ENCODE measurements at places on chromosomes 11 and 22.

- H3K4me3 ChIP-seq = no peak overlapping the region
- H3K27me3 ChIP-seq = no peaks in the 10 kb centered on the region
- H3K36me3 ChIP-seq = no peaks in the 10 kb centered on the region
- H3K4me1 ChIP-seq = no peaks in the 10 kb centered on the region
Observed at GRCh38 chr11:23138761-23139160, 278.5 kb upstream of the CCDC179 start.

DNA sequence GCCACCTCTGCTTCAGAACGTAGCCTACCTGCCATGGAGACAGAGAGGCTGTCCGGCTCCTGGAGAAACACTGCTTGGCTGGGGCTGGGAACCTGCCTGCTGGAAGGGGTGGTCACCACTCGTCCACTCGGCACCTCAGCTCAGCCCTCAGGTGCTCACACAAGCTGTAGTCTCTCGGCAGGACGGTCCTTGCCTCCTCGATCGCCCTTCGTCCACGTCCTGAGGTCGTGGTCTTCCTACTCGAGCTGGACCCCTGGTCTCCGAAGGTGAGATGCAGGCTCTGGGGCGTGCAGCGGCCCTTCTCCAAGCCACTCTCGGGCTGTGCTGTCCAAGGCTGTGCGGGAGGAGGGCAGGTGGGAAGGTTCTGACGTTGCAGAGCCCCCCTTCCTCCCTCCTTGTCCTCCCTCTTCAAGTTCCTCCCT is at the start of gene TBX10:
Gene TBX10, minus strand, starts transcription at position 326 of the 422 bp plus-strand sequence. Its CDS starts 291 bp downstream, at position 35.
- no peaks in the 10 kb centered on the region for H3K36me3 ChIP-seq
- no peak within 1 kb of the TSS for H3K4me3 ChIP-seq

DNA sequence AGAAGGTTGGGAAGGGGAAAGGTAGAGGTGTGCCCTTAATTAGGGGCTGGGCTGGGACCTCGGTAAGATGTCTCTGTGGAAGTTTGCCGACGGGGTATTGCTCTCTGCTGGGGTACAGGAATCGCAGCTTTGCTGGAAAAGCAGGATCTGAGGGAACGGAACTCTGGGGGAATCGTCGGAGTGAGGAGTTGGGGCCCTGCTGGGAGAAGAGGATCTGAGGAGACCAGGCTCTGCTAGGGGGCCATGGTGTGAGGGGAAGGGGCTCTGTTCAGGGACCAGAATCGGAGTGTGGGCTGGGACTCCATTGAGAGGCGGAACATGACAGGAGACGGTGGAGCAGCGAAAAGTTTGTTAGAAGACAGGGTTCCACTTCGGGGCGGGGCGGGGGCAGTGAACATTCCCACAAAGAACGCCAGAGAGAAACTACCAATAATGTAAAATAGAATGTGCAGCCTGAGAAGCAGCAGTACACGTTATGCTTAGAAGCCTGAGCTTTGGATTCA is 456 bp downstream of the AAMDC start:
- no peaks in the 10 kb centered on the region for H3K36me3 ChIP-seq
- DNase-seq = peak; percentile 20
- no peaks in the 10 kb centered on the region for H3K27me3 ChIP-seq
- H3K4me3 ChIP-seq = peak overlapping the region; percentile 90
- H3K27ac ChIP-seq = peak overlapping the region; percentile 63

GRCh38 chr11:69423611-69424385 is 57.7 kb upstream of the LINC01488 start:
- H3K36me3 ChIP-seq = no peaks in the 10 kb centered on the region
- no peaks in the 10 kb centered on the region for H3K27me3 ChIP-seq
- no peak for DNase-seq
- no peak overlapping the region for H3K27ac ChIP-seq

- no peak for DNase-seq
- H3K27me3 ChIP-seq = no peaks in the 10 kb centered on the region
- H3K36me3 ChIP-seq = no peaks in the 10 kb centered on the region
- H3K4me1 ChIP-seq = no peaks in the 10 kb centered on the region
Observed at GRCh38 chr11:94669023-94669422, 99.1 kb upstream of the AMOTL1 start.

DNA sequence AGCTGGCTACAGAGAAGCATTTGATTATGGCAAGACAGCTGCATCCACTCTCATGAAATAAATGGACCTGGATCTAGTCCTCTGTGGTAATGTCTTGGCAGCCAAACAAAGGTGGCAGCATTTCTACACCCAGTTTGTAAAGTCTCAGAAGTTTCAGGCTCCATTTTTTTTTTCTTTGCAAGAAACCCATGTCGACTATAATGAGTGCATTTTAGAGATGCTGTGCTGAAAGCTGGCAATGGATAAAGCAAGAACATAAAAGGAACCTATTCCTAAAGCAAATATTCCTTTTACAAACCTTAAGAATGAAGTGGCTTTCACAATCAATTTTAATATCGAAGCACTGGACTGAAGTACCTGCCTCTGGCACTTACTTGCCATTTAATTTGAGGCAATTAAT is 33.5 kb downstream of the THAP12 start:
- peaks cover 4% of the 10 kb centered on the region for H3K36me3 ChIP-seq
- DNase-seq = peak; percentile 33
- no peak overlapping the region for H3K4me3 ChIP-seq
- H3K27ac ChIP-seq = no peak overlapping the region
- H3K27me3 ChIP-seq = no peaks in the 10 kb centered on the region
- H3K4me1 ChIP-seq = no peaks in the 10 kb centered on the region

DNA sequence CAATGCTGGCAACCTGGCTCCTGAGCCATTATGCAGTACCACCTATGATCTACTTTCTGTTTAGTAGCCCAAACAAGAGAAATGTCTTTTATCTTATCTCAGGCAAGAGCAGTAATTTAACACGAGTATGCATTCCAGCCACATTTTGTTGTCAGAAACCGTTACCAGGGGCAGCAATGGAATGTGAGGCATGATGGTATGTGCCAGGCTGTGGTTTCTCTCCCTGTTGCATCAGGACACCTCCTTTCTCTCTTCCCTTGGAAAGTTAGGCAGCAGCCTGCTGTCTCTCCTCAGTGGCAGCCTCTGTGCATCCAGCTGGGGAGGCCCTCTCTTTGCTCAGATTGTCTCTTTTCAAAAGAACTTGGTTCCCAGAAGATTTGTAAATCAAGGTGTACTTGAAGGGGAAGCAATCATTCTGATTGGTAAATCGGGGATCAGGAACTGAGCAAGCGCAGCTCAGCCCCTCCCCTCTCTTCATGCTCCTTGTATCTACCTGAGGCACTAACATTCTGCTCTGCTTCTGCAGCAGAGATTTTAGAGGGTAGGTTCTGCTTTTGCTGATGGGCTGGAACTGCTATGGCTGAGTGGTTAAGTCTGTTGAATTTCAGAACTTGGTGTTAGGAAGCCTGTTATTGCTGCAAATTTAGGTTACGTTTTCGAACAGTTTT is 229.2 kb downstream of the ADAMTS15 start:
- peak overlapping the region; percentile 41 for H3K27ac ChIP-seq
- peak; percentile 92 for DNase-seq
- no peaks in the 10 kb centered on the region for H3K27me3 ChIP-seq

GRCh38 chr11:25565846-25566245 is 766.1 kb upstream of the ANO3 start:
- H3K4me1 ChIP-seq = no peaks in the 10 kb centered on the region
- H3K27ac ChIP-seq = no peak overlapping the region
- H3K36me3 ChIP-seq = no peaks in the 10 kb centered on the region

DNA sequence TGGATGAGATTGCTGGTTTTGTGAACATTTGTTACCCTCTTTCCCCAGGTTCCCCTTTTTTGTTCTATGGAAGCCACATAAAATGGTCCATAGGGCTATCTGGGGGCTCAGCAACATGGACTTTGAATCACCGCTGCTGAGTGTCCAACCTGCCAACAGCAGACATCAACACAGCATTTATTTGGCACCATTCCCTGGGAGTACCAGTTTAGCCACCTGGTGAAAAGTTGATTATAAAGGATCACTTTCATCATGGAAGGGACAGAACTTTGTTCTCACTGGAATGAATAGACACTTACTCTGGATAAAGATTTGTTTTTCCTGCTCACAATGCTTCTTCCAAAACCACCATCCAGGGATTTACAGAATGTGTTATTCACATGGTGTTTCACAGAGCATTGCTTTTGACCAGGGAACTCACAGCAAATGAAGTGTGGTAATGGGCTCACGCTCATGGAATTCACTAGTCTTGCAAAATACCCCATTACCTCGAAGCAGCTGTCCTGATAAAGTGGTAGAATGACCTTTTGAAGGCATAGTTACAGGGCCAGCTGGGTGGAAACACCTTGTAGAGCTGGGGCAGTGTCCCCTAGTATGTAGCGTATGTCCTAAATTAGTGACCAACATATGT is 43.9 kb downstream of the ADM start:
- H3K27me3 ChIP-seq = no peaks in the 10 kb centered on the region
- DNase-seq = peak; percentile 83
- no peak overlapping the region for H3K27ac ChIP-seq
- peaks cover 24% of the 10 kb centered on the region for H3K4me1 ChIP-seq
- no peaks in the 10 kb centered on the region for H3K36me3 ChIP-seq

GRCh38 chr22:29885610-29886009 is 2.6 kb downstream of the MTMR3 start:
- no peaks in the 10 kb centered on the region for H3K27me3 ChIP-seq
- H3K4me1 ChIP-seq = peaks cover 4% of the 10 kb centered on the region
- no peak overlapping the region for H3K27ac ChIP-seq
- DNase-seq = no peak
- no peak overlapping the region for H3K4me3 ChIP-seq
- no peaks in the 10 kb centered on the region for H3K36me3 ChIP-seq

- peak overlapping the region; percentile 82 for H3K4me3 ChIP-seq
- no peak for DNase-seq
- peaks cover 5% of the 10 kb centered on the region for H3K4me1 ChIP-seq
- H3K36me3 ChIP-seq = no peaks in the 10 kb centered on the region
- H3K27ac ChIP-seq = peak overlapping the region; percentile 96
Observed at GRCh38 chr11:4093519-4094347, 866 bp upstream of the RRM1 start.

GRCh38 chr22:24460418-24461089 is 33.2 kb downstream of the ADORA2A start:
- H3K27me3 ChIP-seq = no peaks in the 10 kb centered on the region
- peaks cover 18% of the 10 kb centered on the region for H3K4me1 ChIP-seq
- H3K36me3 ChIP-seq = no peaks in the 10 kb centered on the region
- peak overlapping the region; percentile 21 for H3K27ac ChIP-seq

GRCh38 chr11:113404859-113405430 is 17.4 kb downstream of the ANKK1 start:
- no peak for DNase-seq
- no peak overlapping the region for H3K27ac ChIP-seq
- H3K4me1 ChIP-seq = no peaks in the 10 kb centered on the region

GRCh38 chr11:7603031-7603781 is 70.1 kb downstream of the CYB5R2 start:
- no peak overlapping the region for H3K4me3 ChIP-seq
- H3K4me1 ChIP-seq = peaks cover 21% of the 10 kb centered on the region
- no peaks in the 10 kb centered on the region for H3K36me3 ChIP-seq

- H3K4me1 ChIP-seq = peaks cover 49% of the 10 kb centered on the region
- no peaks in the 10 kb centered on the region for H3K27me3 ChIP-seq
- no peak overlapping the region for H3K27ac ChIP-seq
Observed at GRCh38 chr11:34343153-34343552, 14.7 kb downstream of the ABTB2 start.

- H3K4me1 ChIP-seq = peaks cover 21% of the 10 kb centered on the region
- H3K27ac ChIP-seq = no peak overlapping the region
- no peak overlapping the region for H3K4me3 ChIP-seq
- H3K27me3 ChIP-seq = no peaks in the 10 kb centered on the region
- peak; percentile 68 for DNase-seq
- no peaks in the 10 kb centered on the region for H3K36me3 ChIP-seq
Observed at GRCh38 chr11:69510471-69511357, 29.3 kb downstream of the LINC01488 start.

GRCh38 chr11:116108161-116108560 is 603.9 kb upstream of the CADM1 start:
- H3K27me3 ChIP-seq = peaks cover 5% of the 10 kb centered on the region
- no peak overlapping the region for H3K27ac ChIP-seq
- no peak overlapping the region for H3K4me3 ChIP-seq
- H3K4me1 ChIP-seq = no peaks in the 10 kb centered on the region
- H3K36me3 ChIP-seq = no peaks in the 10 kb centered on the region
- DNase-seq = peak; percentile 2

DNA sequence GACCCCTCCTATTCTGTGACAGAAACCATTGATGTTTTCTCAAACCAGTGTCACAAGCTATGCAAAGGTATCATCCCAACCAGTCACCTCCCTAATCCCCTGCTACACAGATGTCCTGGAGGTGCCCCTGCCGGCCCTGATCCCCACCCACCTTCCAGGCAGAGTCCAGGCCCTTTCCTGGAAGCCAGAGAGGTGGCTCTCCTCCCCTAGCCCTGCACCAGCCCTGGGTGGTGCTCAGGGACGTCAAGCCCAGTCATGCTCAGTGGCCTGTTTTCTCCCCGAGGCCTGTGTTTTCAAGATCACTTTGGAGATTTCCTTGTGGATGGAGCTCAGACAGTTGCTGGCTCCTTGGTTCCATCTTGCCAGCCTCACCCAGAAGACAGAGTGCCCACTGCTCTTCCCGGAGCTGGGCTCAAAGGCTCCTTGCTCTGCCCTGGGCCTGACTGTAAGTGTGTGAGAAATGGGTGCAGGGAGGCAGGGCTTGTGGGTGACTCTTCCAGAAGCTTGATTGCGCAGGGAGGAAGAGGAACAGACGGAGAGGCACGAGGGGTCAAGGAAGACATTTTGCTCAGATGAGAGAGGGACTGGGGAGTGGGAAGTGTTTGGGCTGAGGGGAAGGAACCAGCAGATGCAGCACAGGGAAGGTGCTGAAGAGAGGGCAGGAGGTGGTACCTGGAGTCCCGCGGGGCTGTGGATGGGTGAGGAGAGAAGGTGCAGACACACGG is 11.3 kb downstream of the P2RY6 start:
- H3K27ac ChIP-seq = no peak overlapping the region
- no peak overlapping the region for H3K4me3 ChIP-seq
- peaks cover 4% of the 10 kb centered on the region for H3K4me1 ChIP-seq
- no peaks in the 10 kb centered on the region for H3K36me3 ChIP-seq
- no peaks in the 10 kb centered on the region for H3K27me3 ChIP-seq

DNA sequence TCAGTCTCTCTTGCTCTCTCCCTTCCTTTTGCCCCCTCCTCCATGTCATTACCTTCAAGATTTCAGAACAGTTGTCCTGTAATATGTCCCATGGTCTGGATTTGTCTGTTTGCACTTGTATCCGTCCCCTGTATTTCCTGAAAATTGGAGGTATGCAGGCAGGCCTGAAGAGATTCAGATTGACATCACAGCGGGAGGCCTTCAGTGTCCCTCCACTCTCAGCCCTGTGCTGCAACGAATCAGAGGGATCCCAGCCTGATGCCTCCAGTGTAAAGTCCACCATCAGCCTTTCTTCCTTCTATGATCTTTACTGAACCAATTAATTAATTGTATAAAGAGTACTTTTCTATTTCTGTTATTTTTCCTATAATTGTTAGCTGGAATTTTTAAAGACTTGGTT is 57.3 kb downstream of the ELMOD1 start:
- no peak for DNase-seq
- no peaks in the 10 kb centered on the region for H3K4me1 ChIP-seq
- H3K4me3 ChIP-seq = no peak overlapping the region
